ENCODE measurements at places on chromosomes 3 and 15.
A peak's percentile ranks its signal among the peaks of the same experiment; 100 is the strongest.

GRCh38 chr3:175297216-175297615 lies 438.1 kb downstream of the NAALADL2 start:
- no peak for DNase-seq

- no peak for DNase-seq
Measured at GRCh38 chr3:154126651-154127050, 5.5 kb downstream of the ARHGEF26 start.

DNA sequence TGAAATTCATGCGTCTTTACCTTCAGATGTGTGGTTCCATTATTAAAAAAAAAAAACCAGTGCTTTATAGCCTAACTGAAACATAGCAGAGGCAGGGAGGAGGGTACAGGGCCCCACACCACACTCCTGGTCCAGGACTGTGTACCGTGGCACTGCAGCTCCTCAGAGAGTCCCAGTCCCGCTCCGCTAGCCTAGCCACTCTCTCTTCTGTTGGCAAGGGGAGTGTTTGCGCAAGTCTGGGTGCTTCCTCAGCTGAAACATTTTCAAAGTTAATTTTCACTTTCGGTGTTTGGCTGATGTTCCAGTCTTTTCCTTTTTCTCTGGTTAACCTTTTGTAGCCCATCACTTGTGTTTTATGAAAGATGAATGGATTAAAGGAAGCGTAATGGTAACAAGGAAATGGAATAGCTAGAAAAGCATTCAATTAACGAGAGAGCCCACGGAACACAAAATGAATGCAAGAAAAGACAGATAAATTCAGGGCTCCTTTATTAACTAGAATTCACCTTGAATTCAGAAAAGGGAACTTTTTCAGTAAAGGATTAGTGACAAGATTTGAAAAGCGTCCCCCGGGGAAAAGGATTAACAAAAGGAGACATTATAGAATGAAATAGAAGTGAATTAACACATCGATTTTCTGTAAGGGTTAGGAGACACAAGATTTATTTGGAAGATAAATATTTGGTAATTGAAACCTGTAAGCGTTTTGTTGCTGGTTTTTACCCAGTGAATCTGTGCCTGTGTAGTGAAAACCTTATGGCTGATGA lies 177.0 kb downstream of the CACNA2D3 start:
- DNase-seq: peak; percentile 77

DNA sequence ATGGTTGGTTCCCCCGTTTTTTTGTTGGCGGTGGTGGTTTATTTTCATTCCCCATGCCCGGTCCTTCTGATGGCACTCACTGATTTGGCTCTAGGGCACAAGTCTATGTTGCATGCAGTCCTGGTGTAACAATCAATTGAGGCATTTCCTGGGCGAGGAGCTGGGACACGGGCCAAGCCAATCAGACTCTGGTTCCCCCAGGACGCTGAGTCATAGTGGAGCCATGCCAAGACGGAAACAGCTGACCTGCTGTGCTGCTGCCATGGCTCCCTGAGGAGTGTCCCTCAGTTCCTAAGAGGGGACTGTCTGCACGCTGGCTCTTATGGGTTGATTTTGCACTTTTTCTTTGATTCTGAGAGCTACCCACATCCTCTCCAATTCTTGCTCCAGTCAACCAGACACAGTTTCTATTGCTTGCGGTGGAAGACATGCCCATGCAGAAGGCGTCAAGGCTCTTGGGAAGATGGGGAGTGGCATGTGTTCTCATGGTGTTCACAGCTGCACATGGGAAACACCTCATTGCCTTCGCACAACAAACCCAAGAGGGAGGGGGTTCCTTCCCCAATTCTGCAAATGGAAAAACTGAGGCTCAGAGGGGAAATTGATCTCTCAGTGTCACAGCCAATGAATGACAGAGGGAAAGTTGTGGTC lies 28.3 kb upstream of the ALDH1L1 start:
- peak; percentile 82 for DNase-seq

- no peak for DNase-seq
Measured at GRCh38 chr15:75129788-75130187, 71.9 kb upstream of the C15orf39 start.

DNA sequence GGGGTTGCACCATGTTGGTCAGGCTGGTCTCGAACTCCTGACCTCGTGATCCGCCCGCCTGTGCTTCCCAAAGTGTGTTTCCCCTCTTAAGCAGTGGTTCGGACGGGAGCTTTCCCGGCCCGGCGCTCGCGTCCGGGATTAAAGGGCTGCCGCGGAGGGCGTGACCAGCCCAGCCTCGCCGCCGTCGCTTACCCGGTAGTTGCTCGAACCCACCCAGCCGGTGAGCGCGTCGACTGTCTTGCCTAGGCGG lies 513 bp downstream of the CLASP2 start:
- no peak for DNase-seq

DNA sequence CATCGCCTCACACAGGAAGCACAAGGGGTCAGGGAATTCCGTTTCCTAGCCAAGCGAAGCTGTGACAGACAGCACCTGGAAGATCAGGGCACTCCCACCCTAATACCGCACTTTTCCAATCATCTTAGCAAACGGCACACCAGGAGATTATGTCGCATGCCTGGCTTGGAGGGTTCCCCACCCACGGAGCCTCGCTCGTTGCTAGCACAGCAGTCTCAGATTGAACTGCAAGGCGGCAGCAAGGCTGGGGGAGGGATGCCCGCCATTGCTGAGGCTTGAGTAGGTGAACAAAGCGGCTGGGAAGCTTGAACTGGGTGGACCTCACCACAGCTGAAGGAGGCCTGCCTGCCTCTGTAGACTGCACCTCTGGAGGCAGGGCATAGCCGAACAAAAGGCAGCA lies 384.8 kb downstream of the CNTN6 start:
- no peak for DNase-seq

DNA sequence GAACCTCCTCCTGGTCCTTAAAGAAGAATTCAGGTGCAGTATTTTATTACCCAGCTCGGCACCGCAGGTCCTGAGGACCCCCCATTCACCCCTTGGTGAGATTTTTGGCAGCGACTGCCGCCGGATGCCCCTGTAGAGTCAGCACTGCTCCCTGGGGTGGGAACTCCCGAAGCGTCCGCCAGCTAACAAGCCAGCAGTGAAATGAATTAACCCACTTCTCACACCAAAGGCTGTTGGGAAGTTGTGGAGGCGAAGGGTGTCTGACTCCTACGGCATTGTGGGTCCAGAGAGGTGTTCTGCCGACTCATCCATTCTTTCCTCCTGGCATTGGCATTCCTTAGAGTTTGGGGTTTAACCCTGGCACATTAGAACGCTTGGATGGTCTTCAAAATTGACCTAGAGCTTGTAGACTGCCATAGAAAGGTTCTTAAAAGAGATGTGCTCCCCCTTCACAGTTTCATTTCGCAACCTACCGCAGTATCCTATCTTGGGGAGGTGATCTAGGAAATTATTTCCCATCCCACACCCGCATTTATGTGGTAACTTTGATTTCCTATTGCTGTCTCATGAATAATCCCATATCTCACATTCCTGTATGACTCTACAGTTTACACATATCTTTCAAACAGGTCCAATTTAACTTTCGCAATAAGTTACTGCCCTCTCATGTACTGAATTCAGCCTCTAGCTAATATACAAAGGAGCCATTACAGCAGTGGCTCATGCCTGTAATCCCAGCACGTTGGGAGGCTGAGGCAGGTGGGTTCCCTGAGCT lies 879 bp upstream of the EIF5A2 start:
- DNase-seq: no peak

- DNase-seq: peak; percentile 29
Measured at GRCh38 chr3:195755791-195756676, 35.3 kb downstream of the MUC20 start.

DNA sequence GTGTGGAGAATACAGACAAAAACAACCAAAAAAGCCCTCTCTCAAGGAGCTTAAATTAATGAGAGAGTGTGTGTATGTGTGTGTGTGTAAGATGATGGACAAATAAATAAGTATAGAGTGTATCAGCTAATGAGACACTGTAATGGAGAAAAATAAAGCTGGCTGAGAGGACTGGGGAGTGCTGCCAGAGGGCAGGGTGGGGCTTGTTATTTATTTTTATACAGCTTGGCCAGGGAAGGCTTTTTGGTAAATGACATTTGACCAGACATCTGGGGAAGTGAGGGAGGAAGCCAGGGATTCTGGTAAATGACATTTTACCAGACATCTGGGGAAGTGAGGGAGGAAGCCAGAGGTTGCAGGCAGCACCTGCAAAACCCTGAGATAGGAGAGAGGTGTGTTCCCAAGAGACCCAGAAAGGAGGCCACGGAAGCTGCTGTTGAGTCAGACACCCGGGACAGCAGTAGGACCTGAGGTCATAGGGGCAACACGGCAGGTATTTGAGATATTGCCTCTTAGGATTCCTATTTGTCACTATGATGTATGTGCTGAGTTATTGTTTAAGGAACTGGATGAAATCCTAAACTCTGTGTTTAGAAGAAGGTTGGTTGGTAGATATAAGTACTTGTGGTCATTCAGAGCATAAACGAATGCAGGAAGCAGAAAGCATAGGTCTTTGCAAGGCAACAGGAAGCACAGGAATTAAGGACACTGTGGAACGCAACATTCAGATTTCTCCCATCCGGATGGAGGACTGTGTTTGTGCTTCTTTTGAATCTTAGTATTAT lies 2.7 kb downstream of the SV2B start:
- DNase-seq: no peak

DNA sequence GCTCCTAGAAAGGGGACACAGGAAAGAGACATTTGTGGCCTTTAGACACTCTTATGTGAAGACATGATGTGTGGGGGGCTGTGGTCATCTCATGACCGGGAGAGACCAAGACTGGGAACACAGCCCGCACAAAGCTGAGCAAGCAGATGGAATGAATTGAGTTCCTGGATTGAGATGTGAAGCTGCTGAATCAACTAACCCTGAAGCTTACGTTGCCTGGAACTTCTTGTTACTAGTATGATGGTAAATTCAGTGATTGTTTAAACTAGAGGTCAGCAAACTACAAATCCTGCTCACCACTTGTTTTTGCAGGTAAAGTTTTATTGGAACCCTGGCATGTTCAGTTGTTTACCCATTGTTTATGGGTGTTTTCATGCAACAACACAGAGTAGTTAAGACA lies 83.4 kb upstream of the BHLHE40 start:
- peak; percentile 22 for DNase-seq

DNA sequence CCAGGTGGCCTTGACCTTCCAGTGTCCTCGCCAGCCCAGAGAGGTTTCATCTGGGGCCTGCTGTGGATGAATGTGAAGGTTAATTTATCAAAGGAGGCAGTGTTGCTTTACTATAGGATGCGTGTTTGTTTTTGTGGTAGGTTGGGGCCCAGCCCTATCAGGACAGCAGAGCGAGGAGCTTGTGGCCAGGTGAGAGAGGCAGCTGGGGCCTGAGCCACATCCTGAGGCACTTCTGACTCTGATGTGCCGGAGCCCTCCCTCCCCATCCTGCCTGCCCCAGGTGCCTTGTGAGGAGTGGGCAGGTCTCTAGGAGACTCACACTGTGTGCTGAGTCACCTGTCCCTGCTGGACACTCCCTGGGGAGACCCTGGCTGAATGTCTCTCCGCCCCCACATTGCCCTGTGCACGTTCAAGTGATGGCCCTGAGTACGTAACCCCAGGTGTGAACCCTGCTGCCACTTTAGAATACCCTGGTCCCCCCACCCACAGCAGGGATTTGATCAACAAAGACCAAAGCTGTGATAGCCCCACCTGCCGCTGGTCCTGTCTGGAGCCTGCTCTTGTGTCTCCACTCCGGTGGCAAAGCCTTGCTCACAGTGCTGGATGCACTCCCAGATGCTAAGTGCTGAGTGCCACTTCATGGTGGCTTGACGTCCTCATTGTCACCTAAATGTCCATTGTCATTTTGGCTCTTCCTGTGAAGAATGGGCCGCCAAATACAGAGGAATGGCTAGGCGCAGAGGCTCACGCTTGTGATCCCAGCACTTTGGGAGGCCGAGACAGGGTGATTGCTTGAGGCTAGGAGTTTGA lies 16.0 kb downstream of the FBLN2 start:
- peak; percentile 33 for DNase-seq

- no peak for DNase-seq
Measured at GRCh38 chr3:168847291-168847883, 751.7 kb upstream of the GOLIM4 start.

- DNase-seq: no peak
Measured at GRCh38 chr3:196645897-196646665, 6.6 kb downstream of the NRROS start.

GRCh38 chr3:122956693-122957455 lies 70.7 kb downstream of the SEMA5B start:
- no peak for DNase-seq

DNA sequence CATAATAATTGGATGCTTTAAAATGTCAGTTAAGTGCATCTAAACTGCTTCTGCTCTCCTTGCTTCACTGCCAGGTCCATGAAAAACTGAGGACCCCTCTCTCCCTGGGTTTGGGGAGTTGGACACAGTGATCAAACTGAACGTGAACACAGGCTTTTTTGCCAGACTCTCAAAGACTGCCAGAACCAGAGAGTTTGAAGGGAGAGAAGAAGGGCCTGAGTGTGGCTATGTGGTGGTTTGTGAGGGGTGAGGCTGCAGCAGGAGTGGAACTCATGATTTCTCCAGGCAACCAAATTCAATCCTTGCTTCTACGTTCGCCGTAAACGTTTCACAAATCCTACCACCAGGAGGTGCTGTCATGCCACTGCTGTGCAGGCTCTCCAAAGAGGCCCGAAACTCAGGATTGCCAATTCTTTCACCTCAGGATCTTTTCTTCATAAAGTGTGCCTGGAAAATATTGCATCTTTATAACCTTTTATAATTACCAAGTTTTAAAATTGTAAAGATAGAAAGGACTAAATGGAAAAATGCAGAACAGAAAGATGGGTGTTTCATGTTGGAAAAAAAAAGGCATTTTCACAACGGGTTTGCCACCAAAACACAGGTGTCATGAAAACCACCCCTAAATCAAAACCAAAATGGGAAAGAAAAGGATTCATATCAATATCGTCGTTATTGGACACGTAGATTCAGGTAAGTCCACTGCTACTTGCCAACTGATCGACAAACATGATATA lies 19.7 kb downstream of the TM4SF4 start:
- no peak for DNase-seq

DNA sequence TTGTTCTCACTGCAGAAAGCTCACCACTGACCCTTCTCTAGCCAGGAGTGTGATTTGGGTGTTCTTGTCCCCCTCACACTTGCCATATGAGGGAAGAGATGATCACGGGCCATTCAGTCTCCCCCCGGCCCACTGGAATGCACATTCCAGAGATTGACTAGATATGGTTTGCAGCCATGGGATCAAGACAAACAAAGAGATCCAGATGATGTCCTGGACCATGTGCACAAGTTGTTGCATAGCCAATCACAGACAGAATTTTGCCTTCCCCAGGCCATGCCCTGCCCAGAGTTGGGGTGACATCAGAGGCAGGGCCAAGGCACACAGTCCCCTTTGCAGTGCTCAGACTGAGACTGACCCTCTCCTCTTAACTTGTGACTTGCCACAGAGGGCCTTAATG lies 14.8 kb downstream of the MUC13 start:
- no peak for DNase-seq

DNA sequence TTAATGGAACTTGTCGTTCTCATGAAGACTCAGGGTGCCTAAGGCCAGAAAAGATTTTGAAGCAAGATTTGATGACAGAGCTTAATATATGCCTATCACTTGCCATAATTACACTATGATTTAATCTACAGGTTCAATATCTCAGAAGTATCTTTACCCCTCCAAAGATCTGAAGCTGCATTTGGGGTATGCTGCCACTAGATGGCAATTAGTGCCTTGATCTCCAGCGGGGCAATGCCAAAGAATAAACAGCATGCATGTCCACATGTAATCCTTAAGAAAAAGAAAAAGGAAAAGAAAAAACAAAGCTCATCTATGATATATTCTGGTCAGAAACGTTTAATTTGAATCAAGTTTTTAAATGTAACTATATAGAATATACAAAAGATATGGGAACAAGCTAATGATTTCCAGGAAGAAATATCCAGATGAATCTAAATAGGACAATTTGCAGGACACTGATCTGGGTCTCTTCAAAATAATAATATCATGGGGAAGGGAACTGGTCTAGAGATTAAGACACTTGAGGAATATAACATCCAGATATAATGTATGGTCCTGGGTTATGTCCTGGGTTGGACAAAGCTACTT lies 55.0 kb upstream of the SOX14 start:
- DNase-seq: no peak

All from right lobe of liver (tissue), 6 donors.